Lung (tissue), 17 donors: ENCODE measurements at places on chromosomes 6 and 20.
A peak's percentile ranks its signal among the peaks of the same experiment; 100 is the strongest.

DNA sequence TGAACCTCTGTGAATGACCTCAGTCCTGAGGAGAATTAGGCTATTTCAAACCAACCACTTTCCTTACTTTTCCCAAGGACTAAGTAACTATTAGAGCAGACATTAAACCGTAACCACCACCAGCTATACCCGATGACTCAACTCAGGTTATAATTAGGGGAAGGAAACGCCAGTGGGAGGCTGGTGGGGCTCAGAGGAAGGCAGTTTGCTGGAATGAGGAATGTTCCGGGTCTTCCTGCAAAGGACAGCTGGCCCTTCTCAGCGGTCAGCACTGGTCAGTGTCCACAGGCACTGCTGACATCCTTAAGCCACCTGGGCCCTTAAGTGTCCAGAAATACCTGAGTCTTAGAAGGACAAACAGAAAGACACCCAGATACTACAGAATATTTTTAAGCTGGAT lies 515.2 kb downstream of the MAFB start:
- no peak for DNase-seq

DNA sequence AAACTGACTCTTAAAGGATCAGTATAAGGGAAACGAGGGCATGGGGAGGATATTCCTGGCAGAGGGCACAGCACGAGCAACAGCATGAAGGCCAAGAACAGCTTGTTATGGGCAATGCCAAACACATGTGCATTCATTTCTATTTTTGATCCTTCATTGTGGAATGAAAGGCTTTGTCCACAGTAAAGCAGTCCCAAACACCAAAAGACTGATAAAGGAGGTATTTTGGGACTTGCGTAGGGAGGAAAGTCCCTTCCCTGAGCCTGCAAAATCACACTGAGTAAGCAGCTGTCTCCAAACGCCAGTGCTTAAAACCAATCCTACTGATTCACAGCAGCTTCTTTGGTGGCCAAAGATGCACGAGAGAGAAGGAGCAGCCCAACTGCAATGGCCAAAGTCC lies 138.2 kb downstream of the UNC5CL start:
- no peak for DNase-seq

DNA sequence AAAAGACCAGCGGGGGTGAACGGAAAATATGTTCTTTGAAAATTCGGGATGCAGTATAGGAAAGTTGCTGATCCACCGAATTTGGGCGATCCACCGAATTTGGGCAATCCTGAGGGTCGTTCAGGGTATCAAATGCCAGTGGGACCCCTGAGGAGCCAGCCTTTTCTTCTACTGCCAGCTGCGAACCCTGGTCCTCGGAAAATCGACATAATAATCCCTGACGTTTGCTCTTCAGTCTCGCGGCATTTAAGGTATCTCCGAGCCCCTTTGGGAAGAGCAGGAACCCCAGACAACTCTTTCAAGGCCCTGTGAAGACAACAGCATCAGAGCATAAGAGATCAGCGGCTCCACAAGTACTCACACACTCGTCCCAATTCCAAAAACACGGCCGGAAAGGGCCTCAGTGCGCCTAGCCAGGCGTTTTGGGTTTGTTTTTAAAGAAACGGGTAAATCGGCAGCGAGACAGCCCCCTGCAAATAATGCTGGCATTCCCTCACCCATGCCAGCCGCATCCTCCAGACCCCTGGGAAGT lies 1.0 kb downstream of the SIM1 start:
- DNase-seq: no peak

GRCh38 chr6:105504706-105505105 lies 101.8 kb upstream of the PREP start:
- DNase-seq: no peak

DNA sequence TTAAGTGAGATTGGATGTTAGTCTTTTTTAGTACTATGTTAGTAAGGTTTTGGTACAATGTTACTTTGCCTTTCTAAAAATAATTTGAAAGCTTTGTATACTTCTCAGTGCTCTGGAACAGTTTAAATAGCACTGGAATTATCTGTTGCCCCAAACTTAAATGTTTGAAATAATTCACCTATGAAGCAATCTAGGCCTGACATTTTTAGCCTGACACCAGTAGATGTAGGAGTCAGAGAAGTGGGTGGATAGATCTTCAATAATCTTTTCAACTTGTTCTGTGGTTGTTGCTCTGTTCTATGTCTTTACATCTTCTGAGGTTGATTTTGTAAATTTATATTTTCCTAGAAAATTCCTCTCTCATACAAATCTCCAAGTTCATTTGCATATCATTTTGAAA lies 103.1 kb upstream of the ADGRF1 start:
- DNase-seq: no peak

- no peak for DNase-seq
Measured at GRCh38 chr6:14228571-14228970, 111.0 kb downstream of the CD83 start.

DNA sequence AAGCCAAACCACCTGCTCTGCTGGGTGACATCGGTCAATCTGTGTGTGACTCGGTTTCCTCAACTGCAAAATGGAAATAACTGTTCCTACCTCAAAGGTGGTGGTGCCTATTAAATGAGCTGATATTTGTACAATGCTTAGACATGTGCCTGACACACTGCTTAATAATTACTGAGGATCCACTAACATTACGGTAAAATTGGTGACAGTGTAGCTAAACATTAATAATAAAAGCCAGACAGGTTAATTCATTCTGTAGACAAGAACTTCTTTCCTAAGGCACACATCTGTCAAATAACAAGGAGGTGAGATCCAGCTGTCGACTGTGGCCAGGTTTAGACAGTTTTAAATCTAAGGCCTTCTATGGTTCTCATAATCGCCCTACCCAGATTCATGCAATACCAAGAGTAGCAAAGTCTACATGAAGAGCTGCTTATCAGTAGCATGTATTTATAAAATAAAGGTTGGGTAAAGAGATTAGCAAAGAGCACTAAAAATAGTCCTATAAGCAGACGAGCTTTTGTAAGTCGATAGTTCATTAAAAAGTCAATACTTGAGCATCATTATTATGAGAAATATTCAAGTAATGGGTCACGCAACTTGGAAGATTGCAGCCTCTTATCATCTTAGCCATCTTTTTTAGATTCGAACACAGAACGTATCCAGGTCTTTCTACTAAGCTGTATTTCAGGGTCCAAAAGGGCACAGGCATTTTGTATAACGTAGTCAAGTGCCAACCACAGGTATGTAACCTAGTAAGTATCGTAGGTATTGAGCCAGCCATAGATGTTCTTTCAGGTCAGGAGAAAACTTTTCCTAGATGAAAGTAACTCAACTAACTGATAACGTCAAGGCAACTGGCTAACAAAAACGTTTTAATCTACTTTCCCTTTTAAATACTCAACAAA lies 3.2 kb downstream of the CNKSR3 start:
- DNase-seq: no peak

- peak; percentile 82 for DNase-seq
Measured at GRCh38 chr6:23477586-23477985, 648.4 kb upstream of the NRSN1 start.

DNA sequence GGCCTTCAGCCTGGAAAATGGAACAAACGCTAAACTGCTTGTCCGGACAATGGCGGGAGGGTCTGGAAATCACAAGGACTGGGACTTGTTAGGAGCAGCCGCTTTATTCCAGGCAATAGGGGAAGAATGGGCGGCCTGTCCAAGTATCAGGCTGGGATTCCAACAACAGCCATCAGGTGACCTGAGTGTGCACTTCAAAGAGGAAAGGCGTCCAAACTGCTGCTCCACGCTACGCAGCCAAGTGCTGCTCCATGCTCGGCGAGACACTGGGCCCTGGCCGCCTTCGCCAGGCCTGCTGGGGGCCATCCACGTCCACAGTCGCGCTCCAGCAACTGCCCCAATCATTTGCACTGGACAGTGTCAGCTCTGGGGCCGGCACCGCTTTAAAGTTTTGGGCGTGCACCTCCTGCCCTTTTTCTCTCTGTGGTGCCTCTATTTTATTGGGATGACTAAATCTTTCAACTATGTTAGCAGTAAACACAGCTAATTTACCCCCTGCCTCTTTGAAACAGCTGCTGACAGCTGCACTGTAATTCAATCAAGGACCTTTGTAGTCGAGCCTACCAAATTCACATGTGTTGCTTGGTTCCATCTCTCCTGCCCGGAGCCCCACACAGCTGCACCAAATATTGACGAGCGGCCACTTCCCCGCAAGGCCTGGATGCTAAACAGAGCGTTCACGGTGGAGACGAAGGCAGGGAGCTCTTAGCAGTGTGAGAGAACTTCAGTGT lies 98.3 kb downstream of the BMP7 start:
- DNase-seq: peak; percentile 89
